H1 (cell line): ENCODE measurements at places on chromosomes 7 and 10. TPM values are rescaled to one million over a fixed set of nuclear protein-coding genes. Genes with fewer than 3 reads are reported as not detected.

HOGA1 gene
- 0.28 and 0.29 TPM in 2 replicates for total RNA-seq

AOAH gene
- total RNA-seq, result 0.55 TPM in 1 of 2 replicates, not detected in the other

SH2D4B gene
- total RNA-seq, result 0.10 and 0.13 TPM in 2 replicates

FXYD4 gene
- not detected in 2 replicates for total RNA-seq

ADGRA1 gene
- total RNA-seq, result 0.08 and 0.17 TPM in 2 replicates

PRF1 gene
- total RNA-seq, result not detected in 2 replicates

GRCh38 chr7:96800824-96801223 is 91.2 kb upstream of the SEM1 start:
- DNase-seq, result no peak

GRCh38 chr7:21346297-21346696 is 81.6 kb upstream of the SP4 start:
- DNase-seq, result no peak

- no peak for DNase-seq
Measured at GRCh38 chr10:10489076-10489475, 528.6 kb upstream of the CELF2 start.

- no peak for DNase-seq
Measured at GRCh38 chr10:105025092-105025491, 384.0 kb downstream of the SORCS3 start.

DNA sequence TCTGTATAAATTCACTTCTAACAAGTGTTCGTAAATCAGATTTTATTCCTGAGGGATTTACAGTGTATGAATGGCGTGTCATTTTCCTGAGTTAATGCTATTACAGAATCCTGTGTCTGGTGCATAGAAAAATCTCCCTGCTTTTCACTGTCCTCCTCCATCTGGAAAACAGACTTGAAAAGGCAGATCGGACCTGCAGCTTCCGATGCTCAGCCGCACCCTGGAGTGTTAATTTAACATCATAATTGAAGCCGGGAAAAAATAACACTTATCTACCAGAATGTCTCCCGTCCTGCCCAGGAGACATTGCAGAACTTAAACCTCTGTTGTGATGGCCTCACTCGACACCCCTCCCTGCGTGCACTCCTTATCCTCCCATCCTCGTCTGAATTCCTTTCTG is 442.1 kb upstream of the FOXK1 start:
- no peak for DNase-seq
